Progenitor cell of endocrine pancreas (in vitro differentiated cells): ENCODE measurements at places on chromosomes 2 and 18.

DNA sequence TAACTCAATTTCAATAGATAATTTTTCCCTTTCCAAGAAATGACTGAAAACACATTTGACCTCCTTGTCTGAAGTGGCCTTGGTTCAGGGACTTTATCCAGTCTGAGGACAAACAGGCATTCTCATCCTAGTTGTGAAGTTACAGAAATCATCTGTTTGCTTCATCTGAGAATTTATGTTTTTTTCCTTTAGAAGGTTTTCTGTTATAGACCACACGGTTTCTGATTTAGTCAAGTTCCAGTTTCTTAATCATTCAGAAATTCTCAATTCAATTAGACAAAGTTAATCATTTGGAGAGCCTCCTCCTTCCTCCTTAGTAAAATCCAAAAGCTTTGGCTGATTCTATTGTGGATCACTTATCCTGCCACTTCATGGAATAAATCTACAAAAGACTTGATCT lies 60.9 kb downstream of the ICOS start:
- H3K36me3 ChIP-seq: no peaks in the 10 kb centered on the region
- no peak overlapping the region for H3K27ac ChIP-seq
- peaks cover 8% of the 10 kb centered on the region for H3K27me3 ChIP-seq
- no peak overlapping the region for H3K4me3 ChIP-seq
- H3K4me1 ChIP-seq: peaks cover 9% of the 10 kb centered on the region
- no peak for DNase-seq

- no peaks in the 10 kb centered on the region for H3K4me1 ChIP-seq
- no peaks in the 10 kb centered on the region for H3K27me3 ChIP-seq
- DNase-seq: no peak
- no peaks in the 10 kb centered on the region for H3K36me3 ChIP-seq
- H3K27ac ChIP-seq: peak overlapping the region; percentile 3
Observed at GRCh38 chr2:134866498-134867099, 28.2 kb downstream of the ACMSD start.

GRCh38 chr2:10400978-10401951 lies 46.9 kb downstream of the ODC1 start:
- no peaks in the 10 kb centered on the region for H3K27me3 ChIP-seq

GRCh38 chr2:219444566-219445091 lies 10.0 kb downstream of the SPEG start:
- DNase-seq: no peak
- H3K36me3 ChIP-seq: no peaks in the 10 kb centered on the region
- H3K27ac ChIP-seq: no peak overlapping the region
- peaks cover 61% of the 10 kb centered on the region for H3K27me3 ChIP-seq
- no peak overlapping the region for H3K4me3 ChIP-seq

DNA sequence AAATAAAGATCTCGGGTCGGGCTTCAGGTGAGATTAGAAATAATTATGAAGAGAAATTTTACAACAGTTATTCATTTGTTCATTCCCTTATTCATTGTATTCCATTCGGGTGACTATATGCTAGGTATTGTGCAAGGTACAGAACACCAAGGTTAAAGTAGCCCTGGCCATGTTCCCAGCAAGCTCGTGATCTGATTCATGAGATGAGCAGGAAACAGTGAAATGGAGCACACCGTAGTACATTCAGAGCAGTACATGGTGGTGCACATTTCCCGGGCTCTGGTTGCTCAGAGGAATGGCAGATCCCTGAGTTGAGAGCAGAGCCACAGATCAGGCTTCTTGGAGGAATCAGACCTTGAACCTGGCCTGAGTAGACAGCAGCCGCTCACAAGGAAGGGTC lies 87.7 kb downstream of the PRKRA start:
- no peak overlapping the region for H3K4me3 ChIP-seq
- DNase-seq: no peak
- no peaks in the 10 kb centered on the region for H3K36me3 ChIP-seq
- H3K27ac ChIP-seq: no peak overlapping the region
- no peaks in the 10 kb centered on the region for H3K4me1 ChIP-seq
- H3K27me3 ChIP-seq: no peaks in the 10 kb centered on the region

DNA sequence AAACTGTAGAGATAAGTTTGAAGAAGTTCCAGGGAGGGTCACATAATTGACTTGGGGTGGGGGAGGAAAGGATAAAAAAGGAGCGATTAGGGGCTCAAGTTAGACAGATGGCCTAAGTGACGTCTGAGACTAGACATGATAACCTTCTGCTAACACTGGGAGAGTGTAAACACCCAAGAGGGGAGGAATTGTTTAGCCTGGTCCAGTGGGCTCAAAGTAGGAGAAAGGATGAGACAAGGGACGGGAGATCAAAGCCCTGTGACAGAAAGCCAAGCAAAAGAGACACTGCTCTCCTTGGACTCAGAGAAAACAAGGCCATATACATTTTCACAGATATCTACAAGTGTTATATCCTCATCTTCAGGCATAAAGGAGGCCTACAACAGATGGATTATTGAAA lies 45.5 kb upstream of the IHH start:
- no peak overlapping the region for H3K27ac ChIP-seq
- H3K4me1 ChIP-seq: peaks cover 19% of the 10 kb centered on the region
- peaks cover 58% of the 10 kb centered on the region for H3K27me3 ChIP-seq

DNA sequence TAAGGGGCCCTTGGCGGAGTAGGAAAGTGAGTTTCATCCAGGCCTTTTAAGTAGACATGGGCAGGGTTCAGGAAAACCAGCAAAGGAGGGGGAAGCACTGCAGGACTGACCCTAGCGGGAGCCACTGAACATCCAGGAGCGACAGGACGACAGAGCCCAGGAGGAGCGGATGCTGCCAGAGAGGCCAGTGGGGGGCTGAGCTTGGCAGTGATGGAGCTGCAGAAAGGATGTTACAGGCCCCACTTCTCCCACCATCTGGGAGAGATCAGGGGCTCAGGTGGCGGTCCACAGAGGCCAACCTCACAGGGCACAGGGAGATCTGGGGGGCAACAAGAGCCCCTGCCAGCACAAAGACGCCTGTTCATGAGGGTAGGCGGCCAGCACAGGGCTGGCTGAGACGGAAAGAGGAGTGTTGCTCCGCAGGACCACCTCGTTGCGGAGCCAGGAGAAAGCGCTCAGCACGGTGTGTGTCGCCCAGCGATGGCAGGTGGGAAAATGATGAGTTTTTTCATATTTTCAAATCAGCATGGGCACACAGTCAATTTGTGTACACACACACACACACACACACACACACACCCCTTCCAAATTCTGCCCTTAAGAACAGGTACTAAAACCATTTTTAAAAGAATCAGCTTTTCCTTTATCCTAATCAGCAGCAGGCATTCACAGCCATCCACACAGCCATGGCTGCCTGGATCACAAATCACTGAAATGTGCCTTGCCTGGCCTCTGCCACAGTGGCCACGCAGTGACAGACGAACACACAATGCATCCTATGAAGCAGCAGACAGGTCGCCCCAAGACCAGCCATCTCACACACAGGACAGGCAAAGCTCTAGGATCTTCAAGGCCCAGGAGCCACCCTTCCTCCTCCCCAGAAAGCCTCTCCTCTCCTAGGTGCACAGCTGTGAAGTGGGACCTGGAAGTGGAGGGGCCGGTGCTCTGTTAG lies 63.2 kb downstream of the NDUFA10 start:
- peaks cover 9% of the 10 kb centered on the region for H3K36me3 ChIP-seq
- H3K4me3 ChIP-seq: no peak overlapping the region
- DNase-seq: no peak
- H3K27ac ChIP-seq: no peak overlapping the region
- no peaks in the 10 kb centered on the region for H3K4me1 ChIP-seq
- H3K27me3 ChIP-seq: no peaks in the 10 kb centered on the region
